ENCODE measurements at places on chromosomes 3 and 15. TPM values are rescaled to one million over a fixed set of nuclear protein-coding genes. Genes with fewer than 3 reads are reported as not detected.

GRCh38 chr15:71790081-71790480 lies 20.3 kb upstream of the NR2E3 start:
- H3K36me3 ChIP-seq = no peaks in the 10 kb centered on the region
- H3K4me1 ChIP-seq = no peaks in the 10 kb centered on the region
- DNase-seq = no peak
- H3K4me3 ChIP-seq = no peak overlapping the region
- no peaks in the 10 kb centered on the region for H3K27me3 ChIP-seq

- no peaks in the 10 kb centered on the region for H3K36me3 ChIP-seq
- H3K27ac ChIP-seq = no peak overlapping the region
- H3K27me3 ChIP-seq = no peaks in the 10 kb centered on the region
Measured at GRCh38 chr3:100496711-100497261, 4.4 kb downstream of the TMEM45A start.

GRCh38 chr3:42510325-42510724 lies 7.9 kb downstream of the VIPR1 start:
- no peaks in the 10 kb centered on the region for H3K36me3 ChIP-seq
- no peaks in the 10 kb centered on the region for H3K4me1 ChIP-seq
- no peak overlapping the region for H3K27ac ChIP-seq

- H3K4me3 ChIP-seq = no peak overlapping the region
- H3K27ac ChIP-seq = no peak overlapping the region
- no peaks in the 10 kb centered on the region for H3K36me3 ChIP-seq
- H3K4me1 ChIP-seq = peaks cover 2% of the 10 kb centered on the region
Measured at GRCh38 chr15:42079401-42079908, 14.9 kb downstream of the PLA2G4D start.

DNA sequence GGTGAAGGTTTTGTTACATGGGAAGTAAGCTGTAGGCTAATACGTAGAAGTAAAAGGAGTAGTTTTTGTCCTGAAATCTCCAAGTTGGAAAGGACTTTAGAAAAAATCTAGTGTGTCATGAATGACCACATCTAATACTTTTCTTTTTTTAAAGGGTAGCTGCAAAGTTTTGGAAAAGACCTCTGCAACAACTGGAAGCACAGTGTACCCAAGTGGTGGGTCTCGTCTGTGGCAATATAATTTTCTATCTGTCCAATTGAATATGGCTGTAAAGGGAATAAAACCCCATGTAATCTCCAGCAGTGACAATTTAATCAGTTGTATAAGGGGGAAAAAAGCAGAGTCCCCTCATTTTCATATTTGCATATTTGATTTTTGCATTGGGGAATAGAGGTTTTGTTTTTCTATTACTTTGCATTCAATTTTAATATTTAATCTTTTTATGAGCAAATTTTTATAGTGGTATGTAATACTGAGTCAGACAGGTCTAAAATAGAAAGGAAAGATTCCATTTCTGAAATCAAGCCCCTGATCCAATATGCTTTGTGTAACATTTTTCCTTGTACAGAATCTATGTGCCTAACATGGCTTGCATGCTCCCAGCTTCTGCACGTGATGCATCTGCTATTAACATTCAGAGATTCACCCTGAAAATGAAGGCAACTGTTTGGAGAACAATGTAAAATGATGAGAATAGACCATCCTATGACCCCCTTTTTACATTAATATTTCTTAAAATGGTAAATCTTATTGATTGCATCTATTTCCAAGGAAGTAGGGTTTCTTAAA lies 531.4 kb downstream of the ZIC1 start:
- DNase-seq = no peak
- no peak overlapping the region for H3K4me3 ChIP-seq
- no peaks in the 10 kb centered on the region for H3K36me3 ChIP-seq
- H3K4me1 ChIP-seq = no peaks in the 10 kb centered on the region
- H3K27ac ChIP-seq = no peak overlapping the region

The TLR9 gene
- 0.91 TPM for total RNA-seq

DNA sequence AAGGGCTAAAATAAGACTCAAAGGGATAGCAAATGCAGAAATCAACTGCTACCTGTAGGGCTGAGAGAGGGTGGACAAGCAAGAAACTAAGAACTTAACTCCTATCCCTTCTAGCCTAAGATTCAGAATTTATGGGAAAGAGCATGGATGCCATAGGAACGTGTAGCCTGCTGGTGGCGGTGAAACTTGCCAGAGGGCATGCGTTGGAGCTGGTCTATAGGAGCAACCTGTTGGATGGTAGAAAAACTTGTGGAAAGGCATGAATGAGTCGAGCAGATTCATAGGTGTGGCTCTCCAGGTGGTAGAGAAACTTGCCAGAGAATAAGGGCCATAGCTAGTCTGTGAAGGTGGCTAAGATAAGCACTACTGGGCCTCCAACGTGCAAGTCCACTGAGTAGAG lies 137.2 kb downstream of the DOCK3 start:
- DNase-seq = no peak
- H3K27me3 ChIP-seq = no peaks in the 10 kb centered on the region
- no peak overlapping the region for H3K27ac ChIP-seq
- H3K36me3 ChIP-seq = no peaks in the 10 kb centered on the region

DNA sequence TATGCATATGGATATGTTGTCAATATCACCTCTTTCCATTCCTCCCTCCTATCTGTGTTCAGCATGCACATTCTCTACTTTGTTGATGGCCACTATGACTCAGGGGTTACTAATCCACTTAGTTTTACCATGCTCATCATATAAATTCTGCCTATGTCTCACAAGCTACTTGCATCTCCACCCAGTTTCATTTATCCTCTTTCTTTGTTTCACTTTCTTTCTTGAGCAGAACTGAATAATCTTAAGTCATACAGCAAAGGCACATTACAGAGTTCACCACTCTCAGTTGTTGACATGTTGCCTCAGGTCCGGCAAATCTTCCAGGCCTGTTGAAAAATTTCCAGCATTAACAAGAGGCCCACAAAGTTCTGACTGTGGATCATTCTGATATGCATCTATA lies 71.5 kb downstream of the SSR3 start:
- no peak for DNase-seq
- H3K27ac ChIP-seq = no peak overlapping the region
- no peak overlapping the region for H3K4me3 ChIP-seq
- H3K4me1 ChIP-seq = peaks cover 4% of the 10 kb centered on the region

GRCh38 chr3:8156138-8156537 lies 345.5 kb upstream of the LMCD1 start:
- H3K36me3 ChIP-seq = no peaks in the 10 kb centered on the region
- H3K27me3 ChIP-seq = no peaks in the 10 kb centered on the region
- H3K4me1 ChIP-seq = no peaks in the 10 kb centered on the region
- no peak overlapping the region for H3K27ac ChIP-seq
- no peak overlapping the region for H3K4me3 ChIP-seq

The ACVR2B gene
- 6.0 TPM for total RNA-seq
